ENCODE measurements at places on chromosomes 16 and 17.

- DNase-seq, result no peak
These were observed 139.1 kb upstream of the CACNG3 start for GRCh38 chr16:24116989-24117388.

DNA sequence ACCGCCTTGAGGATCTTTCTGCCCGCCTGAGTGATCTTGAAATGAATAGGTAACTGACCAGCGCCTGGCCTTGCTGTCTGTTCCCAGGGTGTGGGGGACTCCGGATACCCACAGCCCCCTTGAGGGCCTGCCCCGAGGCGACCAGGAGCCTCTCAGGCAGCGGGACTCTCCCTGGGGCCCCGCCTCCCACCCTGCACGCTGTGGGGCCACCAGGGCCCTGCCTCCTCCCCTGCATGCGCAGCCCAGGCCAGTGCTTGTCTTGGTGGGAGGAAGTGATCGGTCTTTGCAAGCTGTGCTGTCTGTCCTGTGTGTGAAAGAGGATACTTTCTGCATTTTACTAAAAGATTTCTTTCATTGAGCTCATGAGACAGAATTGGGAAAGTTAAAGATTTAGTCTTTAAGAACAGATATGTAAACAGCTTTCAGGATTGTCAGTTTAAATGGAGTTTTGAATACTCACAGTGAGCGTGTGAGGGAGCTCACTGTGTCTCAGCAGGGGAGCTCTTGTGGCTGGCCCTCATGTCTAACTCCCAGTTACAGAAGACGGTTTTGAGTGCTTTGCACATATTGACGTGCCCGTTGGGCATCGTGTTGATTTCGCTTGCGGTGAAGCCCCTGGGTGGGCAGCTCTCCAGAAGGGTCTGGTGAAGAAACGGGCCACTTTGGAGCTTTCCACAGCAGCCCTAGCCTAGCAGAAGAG is 36.1 kb upstream of the CAPN15 start:
- DNase-seq, result no peak

DNA sequence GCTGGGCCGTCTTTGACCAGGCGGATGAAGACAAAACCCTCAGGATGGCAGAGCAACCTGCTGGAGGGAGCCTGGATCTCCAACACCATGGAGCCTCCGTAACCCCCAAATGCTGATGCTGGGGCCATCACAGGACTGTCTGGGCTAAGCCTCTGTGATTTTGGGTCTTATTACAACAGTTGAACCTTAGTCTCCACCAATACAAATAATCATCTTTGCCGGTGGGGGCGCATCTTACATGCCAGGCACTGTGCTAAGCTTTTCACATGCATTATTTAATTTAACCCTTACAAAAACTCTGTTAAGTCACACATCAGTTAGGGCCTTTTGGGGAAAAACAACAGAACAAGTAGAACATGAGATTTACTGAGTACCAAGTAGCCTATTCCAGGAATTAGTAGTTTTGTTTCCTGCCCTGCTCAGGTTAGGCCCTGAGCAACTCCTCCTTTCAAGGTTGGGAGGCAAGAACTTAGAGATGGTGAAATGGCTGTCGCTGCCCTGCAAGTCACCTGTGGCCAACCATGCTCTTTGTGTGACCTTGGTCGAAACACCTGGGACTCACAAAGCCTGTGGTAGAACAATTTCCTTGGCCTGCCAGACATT is 8.9 kb upstream of the ITGAM start:
- no peak for DNase-seq

GRCh38 chr17:55654821-55655220 is 67.8 kb downstream of the TMEM100 start:
- DNase-seq, result no peak

DNA sequence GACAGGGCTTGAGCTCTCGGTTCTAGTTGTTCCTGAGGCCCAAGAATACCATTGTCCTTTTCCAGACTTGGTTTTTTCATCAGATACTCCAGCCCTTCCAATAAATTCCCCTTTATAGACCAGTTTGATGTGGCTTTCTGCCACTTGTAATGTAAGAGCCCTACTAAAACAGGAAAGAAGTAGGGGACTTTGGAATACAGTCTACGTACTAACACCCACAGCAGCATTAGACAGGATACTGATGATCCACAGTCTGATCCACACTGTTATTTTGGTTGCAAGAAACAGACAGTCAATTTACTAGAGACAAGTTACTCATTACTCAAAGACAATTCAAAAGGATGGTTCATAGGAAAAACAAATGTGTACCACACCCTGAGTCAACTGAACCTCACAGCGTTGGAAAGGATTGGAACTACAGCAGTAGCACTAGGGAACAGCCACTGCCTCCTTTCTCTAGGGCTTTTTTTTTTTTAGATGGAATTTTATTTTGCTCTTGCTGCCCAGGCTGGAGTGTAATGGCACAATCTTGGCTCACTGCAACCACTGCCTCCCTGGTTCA is 45.9 kb upstream of the MED13 start:
- DNase-seq, result no peak

GRCh38 chr16:84924331-84925091 is 86.8 kb downstream of the ZDHHC7 start:
- no peak for DNase-seq

GRCh38 chr16:12917653-12918052 is 16.3 kb downstream of the SHISA9 start:
- DNase-seq, result no peak

GRCh38 chr16:57148481-57148880 is 37.4 kb downstream of the PSME3IP1 start:
- no peak for DNase-seq

DNA sequence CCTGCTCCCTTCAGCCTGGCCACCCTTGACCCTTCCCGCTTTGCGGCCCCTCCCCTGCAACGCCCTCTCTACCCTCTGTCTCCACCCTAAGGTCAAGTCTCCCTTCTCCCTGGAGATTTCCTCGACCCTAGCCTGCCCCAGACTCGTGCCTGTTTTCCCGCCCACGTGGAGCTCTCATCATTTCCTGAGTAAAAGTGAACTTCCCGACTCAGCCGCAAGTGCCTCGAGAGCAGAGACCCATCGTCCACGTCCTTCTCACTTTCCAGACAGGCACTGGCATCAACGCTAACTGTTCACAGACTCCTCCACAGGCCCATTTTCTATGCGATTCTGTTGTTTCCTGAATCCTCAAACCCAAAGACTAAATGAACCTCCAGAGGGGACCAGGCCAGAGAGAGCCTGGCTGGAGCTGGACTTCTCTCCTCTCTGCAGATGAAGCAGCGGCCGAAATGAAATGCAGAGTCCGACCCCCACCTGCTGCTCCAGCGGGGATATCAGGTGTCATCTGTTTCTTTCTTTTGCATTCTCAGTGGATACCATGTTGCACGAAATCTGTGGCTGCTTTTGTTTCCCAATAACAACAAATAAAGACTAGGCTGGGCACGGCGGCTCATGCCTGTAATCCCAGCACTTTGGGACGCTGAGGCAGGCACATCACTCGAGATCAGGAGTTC is 52.5 kb downstream of the RTN4RL1 start:
- no peak for DNase-seq

DNA sequence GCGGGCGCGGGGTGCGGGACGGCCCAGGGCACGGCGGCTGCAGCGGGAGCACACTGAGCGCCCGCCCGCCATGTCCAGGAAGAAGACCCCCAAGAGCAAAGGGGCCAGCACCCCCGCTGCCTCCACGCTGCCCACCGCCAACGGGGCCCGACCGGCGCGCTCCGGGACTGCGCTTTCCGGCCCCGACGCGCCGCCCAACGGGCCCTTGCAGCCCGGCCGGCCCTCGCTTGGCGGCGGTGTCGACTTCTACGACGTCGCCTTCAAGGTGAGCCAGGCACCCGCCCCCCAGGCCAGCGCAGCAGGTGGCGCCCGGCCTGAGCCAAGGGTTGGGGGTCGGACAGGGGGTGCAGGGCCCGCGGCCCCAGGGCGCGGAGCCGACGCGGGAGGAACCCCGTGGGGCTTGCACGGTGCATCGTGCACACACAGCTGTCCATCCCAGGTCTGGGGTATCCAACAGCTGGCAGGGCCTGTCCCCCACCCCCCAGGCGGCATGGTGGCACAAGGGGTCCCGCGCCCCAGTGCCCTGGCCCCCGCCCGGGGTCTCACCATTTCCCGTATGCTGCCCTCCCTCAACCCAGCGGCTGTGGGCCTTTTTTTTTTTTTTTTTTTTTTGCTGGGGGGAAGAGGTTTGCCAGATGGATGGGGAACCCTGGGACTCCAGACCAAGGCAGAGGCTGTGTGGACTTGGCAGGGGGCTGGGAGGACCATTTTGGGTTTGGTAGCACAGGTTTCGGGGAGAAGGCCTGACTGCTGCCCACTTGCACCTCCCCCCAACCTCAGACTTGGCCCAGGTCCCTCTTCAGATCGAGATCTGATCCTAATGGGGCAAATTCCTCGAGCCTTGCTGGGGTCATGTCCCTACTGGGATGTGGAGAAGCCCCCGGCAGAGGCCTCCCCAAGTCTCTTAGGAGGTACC is 547 bp downstream of the RAB26 start:
- no peak for DNase-seq

DNA sequence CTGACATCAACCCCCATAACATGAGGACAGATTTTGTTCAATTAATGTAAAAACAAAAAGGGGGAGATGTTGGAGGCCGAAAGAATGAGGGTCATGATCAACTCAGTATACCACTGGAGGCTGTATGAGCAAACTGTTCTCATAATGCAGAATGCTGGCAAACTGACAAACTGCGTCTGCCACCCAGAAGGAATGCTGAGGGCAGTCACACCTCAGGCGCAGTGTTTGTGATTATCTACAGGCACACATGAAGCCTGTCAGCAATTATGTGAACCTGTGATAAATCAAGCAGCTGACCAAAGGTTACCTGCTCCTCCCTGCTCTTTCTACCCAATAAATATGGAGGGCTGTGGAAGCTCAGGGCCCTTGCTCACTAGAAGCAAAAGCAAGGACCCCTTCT is 27.3 kb downstream of the CD300LG start:
- DNase-seq, result no peak

GRCh38 chr17:67438667-67439066 is 61.6 kb downstream of the PITPNC1 start:
- no peak for DNase-seq

DNA sequence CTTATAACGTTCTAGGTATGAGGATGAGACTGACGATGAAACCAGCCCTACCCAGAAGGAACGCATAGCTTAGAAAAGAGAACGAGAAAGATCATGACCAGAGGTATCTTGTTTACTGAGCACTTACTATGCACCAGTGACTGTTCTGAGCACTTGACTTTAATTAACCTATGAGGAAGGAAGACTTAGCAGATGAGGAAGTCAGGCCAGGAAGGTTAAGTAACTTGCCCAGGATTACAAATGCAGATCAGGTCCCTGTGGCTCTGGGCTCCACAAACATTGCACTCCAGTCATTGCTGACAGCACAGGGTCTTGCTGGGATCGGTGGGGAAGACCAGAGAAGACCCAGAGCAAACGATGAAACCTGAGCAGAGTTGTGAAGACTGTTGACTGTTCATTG is 7.1 kb downstream of the KRT13 start:
- DNase-seq, result no peak

DNA sequence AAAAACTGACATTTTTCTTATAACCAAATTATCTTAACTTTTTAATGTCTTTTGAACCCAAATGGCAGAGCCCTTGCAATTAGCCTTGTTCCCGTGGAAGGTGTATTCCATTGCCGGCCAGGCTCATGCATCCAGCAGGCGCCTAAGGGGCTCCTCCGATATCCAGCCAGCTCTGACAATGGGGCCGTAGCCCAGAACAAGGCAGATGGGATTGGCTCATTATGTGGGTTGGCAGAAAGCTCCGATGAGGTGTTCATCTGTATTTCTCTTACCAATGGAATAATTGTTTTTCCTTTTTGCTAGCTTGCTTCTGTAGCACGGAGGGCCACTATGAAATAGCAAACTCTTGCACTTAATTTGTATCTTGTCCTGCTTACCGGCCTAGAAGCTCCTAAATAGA is 208.2 kb upstream of the CHMP6 start:
- DNase-seq, result no peak

DNA sequence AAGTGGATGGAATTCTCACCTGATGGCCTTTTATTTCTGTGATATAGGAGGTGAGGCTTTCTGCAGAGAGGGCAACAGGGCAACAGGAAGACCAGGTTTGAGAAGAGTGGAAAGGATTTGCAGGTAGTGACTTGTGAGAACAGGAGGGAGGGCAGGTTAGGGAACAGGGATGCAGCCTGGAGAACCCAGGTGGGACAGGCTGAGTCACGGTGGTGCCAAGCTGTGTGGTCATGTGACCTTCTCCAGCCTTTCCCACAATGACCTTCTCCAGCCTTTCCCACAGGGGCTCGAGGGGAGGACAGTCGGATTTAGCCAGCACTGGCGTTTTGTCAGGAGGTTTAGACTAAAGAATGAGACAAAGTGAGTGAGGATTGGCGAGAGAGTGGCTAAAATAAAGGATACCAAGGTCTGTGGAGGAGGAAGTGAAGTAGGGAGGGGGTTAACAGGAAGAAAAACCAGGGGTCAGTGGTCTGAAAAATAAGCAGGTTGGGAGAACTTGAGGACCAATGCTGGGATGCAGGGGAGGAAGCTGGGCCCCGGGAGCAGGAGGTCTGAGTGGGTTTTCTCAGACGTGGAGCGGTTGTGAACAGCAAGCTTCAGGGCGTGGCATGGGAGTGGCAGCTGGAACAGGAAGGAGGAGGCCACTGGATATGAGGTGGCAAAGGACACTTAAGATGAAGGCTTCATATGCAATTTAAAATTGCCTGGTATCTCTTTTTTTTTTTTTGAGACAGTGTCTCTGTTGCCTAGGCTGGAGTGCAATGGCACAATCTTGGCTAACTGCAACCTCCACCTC is 37.7 kb downstream of the DNAH2 start:
- DNase-seq, result peak; percentile 49

DNA sequence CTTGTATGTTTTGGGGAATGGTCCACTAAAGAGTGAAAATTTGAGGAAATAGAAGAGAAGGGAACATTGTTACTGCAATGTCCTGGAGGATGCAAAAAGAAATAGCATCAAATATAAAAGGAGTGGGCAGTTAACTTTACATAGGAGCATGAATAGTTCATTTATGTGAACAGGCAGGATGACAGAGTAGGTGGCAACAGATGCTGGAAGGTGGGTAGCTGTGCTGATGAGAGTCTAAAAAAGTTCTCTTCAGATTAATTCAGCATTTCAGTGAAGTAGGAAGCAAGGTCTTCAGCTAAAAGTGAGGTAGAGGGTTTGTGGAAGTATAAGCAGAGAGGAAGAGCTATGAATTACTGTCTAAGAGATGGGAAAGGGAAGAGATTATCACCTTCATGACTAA is 276.5 kb downstream of the KIF2B start:
- no peak for DNase-seq

- DNase-seq, result no peak
These were observed 24.0 kb downstream of the PIK3R5 start for GRCh38 chr17:8941520-8941919.

DNA sequence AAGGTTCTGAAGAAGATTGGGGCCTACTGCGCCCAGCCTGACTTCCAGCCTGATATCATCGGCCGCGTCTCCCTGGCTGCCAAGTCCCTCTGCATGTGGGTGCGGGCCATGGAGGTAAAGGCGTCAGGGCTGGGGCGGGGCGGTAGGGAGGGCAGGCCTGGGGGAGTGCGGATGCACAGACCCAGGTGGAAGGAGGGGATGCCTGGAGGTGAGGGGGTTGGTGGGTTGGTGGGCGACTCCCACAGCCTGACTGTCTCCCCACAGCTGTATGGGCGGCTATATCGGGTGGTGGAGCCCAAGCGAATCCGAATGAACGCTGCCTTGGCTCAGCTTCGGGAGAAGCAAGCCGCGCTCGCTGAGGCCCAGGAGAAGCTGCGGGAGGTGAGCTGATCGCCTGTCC is 26.8 kb upstream of the KDM6B start:
- no peak for DNase-seq

GRCh38 chr17:51124640-51125503 is 4.2 kb upstream of the SPAG9 start:
- DNase-seq, result no peak
